Thymus (tissue), 14 donors: ENCODE measurements at places on chromosomes 11 and 22.

DNA sequence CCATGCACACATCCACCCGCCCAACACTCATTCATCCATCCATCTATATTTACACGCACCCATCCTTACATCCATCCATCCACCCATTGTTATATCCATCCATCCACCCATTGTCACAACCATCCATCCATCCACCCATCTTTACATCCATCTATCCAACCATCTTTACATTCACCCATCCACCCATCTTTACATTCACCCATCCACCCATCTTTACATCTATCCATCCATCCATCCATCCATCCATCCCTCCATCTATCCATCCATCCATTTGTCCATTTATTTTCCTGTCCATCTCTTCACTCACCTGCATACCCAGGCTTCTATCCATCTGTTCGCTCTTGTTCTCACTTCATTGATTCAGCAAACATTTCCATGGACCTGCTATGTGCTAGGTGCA is 49.8 kb downstream of the SGSM1 start:
- no peaks in the 10 kb centered on the region for H3K36me3 ChIP-seq
- H3K4me1 ChIP-seq = no peaks in the 10 kb centered on the region
- no peaks in the 10 kb centered on the region for H3K27me3 ChIP-seq
- H3K4me3 ChIP-seq = no peak overlapping the region
- no peak for DNase-seq

GRCh38 chr11:14551380-14551779 is 31.2 kb upstream of the PSMA1 start:
- no peak overlapping the region for H3K4me3 ChIP-seq
- H3K36me3 ChIP-seq = no peaks in the 10 kb centered on the region
- DNase-seq = no peak

DNA sequence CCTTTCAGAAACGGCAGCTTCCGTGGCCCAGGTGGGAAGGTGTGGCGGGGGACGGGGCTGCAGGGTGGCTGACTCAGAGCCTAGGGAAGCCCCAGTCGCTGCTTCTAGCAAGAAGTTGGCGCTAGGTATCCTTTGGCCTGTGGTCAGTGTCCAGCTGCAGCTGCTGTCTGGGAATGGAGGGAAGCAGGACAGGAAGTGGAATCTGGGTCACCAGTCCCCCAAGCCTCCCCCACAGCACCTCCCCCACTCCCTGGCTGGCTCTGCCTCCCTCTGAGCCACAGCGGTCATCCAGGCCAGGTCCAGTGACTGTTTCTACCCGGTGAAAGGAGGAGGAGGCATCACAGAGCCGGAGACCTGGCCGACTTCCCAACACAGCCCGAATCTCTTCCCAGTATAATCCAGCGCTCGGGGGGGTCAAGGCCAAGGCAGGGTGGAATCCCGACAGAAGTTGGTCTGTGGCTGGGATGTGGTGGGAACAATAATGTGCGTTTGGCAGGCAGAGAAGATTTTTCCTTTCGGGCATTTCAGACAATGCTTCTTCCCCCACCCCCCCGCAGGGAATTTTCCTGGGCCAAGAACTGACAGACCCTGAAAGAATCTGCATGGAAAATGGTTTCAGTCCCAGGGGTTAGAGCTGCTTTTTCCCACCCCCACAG is 45.1 kb downstream of the C11orf96 start:
- no peaks in the 10 kb centered on the region for H3K27me3 ChIP-seq
- H3K4me1 ChIP-seq = no peaks in the 10 kb centered on the region
- H3K36me3 ChIP-seq = no peaks in the 10 kb centered on the region
- H3K4me3 ChIP-seq = no peak overlapping the region
- no peak overlapping the region for H3K27ac ChIP-seq

DNA sequence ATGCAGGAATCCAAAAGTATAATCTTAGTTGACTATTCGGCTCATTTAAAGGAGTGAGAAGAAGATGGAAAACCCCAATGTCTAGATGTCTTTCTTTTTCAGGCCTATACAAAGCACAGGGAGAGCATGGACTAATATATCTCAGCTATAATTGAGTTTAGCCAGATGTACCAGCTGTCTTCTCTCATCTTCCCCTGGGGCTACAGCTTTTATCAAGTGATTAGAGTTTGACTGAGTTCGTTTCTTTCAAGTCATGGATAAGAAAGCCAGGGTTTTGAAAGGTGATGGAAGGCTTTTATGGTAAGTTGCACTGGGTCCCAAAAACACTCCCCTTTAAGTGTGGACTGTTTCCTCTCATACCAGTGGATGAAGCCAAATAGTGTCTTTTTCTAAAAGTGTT is 1172.8 kb upstream of the TENM4 start:
- no peaks in the 10 kb centered on the region for H3K4me1 ChIP-seq
- no peak for DNase-seq
- H3K4me3 ChIP-seq = no peak overlapping the region
- H3K27ac ChIP-seq = no peak overlapping the region

- DNase-seq = no peak
- H3K27me3 ChIP-seq = no peaks in the 10 kb centered on the region
- H3K27ac ChIP-seq = no peak overlapping the region
- H3K4me1 ChIP-seq = no peaks in the 10 kb centered on the region
- H3K36me3 ChIP-seq = no peaks in the 10 kb centered on the region
These were observed 1032.0 kb downstream of the BRD1 start for GRCh38 chr22:48795664-48796063.

DNA sequence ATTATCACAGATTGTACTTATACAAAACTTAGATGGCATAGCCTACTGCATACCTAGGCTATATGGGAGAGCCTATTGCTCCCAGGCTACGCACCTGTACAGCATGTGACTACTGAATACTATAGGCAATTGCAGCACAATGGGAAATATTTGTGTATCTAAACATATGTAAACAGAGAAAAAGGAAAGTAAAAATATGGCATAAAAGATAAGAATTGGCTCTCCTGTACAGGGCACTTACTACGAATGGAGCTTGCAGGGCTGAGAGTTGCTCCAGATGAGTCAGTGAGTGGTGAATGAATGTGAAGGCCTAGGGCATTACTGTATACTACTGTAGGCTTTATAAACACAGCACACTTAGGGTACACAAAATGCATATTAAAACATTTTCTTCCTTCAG is 13.2 kb downstream of the APOL6 start:
- peak overlapping the region; percentile 98 for H3K27ac ChIP-seq
- H3K36me3 ChIP-seq = peaks cover 36% of the 10 kb centered on the region
- no peak for DNase-seq
- H3K4me1 ChIP-seq = peaks cover 7% of the 10 kb centered on the region

GRCh38 chr11:19978668-19979518 is 181.4 kb downstream of the DBX1 start:
- peaks cover 6% of the 10 kb centered on the region for H3K4me1 ChIP-seq
- DNase-seq = no peak
- no peaks in the 10 kb centered on the region for H3K36me3 ChIP-seq
- H3K27me3 ChIP-seq = no peaks in the 10 kb centered on the region

DNA sequence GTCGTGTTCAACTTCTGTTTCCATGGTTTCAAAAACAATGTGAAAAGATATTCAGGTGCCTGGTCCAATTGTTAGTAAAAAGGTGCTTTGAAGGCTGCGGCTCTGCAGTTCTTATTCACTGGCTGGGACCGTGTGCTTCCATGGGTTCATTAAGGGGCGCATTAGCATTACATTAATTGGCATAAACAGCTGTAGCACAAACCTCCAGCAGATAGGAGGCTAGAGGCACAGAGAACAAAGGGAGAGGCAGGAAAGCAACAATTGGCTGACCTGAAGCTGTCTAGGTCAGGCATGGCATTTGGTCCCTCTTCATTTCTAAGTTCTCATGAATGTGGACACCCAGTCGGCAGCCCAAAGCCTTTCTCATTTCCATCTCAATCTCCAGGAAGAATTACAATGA is 16.6 kb downstream of the PAK1 start:
- no peak for DNase-seq
- H3K27me3 ChIP-seq = no peaks in the 10 kb centered on the region
- no peak overlapping the region for H3K27ac ChIP-seq
- H3K4me3 ChIP-seq = no peak overlapping the region

GRCh38 chr22:35439365-35439717 is 39.4 kb downstream of the MCM5 start:
- no peak for DNase-seq
- no peak overlapping the region for H3K4me3 ChIP-seq
